ENCODE measurements at places on chromosomes 2 and 18.

GRCh38 chr18:62781893-62782292 is 66.6 kb downstream of the PHLPP1 start:
- DNase-seq = no peak

DNA sequence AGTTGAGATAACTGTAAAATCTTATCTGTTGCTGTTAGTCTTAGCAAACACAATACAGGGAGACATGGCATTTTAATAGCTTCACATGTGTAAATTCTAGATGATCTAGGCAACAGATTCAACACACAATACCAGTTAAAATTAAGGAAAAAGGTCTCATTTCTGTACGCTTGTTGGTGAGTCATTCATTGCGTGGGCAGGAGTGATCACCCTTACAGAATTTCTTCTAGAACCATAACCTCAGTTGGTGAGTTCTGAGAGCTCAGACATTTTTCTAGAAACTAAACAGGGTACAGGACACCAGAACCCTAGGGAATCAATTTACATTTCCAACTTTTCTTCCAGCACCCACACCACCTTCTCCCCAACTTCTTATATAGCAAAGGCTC is 81.9 kb downstream of the SLC8A1 start:
- no peak for DNase-seq

DNA sequence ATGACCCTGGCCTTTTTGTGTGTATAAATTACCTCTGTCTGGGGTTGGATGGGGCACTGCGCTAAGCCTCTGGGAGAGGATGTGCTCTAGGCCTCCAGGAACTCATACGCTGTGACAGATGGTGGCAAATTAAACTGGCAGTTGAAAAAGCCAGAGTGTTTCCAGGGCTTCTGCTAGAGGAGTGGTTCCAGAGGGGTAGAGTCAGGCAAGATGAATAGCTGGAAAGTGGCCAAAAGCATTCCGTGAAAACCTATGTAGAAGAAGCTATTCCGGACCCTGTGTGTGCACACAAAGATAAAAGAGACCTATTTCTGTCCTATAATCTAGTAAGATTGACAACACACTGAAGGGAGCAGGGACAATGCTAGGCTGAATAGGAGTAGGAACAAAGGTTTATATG is 84.8 kb downstream of the ACTR3 start:
- no peak for DNase-seq

DNA sequence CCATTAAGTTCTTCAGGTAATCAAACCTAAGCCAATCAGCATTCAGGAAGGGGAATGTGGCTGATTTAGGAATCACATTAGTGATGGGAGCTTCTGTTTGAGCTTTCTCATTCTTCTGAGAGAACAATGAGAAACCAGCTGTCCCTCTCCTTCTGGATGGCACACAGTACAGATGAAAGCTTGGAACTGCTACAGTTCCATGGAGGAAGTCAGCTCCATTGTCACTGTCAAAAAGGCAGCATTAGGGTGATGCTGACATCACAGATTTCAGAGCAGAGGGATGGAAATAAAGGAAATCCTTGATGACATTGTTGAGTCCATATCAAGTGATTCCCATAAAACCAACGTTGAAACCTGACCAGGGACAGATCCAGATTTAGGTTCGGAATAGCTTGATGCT is 36.1 kb upstream of the ACYP2 start:
- no peak for DNase-seq

GRCh38 chr2:236143811-236144210 is 24.4 kb downstream of the GBX2 start:
- DNase-seq = no peak

- no peak for DNase-seq
Measured at GRCh38 chr2:154331784-154332183, 366.7 kb upstream of the KCNJ3 start.

- DNase-seq = no peak
Measured at GRCh38 chr18:58169472-58169871, 125.4 kb downstream of the NEDD4L start.

DNA sequence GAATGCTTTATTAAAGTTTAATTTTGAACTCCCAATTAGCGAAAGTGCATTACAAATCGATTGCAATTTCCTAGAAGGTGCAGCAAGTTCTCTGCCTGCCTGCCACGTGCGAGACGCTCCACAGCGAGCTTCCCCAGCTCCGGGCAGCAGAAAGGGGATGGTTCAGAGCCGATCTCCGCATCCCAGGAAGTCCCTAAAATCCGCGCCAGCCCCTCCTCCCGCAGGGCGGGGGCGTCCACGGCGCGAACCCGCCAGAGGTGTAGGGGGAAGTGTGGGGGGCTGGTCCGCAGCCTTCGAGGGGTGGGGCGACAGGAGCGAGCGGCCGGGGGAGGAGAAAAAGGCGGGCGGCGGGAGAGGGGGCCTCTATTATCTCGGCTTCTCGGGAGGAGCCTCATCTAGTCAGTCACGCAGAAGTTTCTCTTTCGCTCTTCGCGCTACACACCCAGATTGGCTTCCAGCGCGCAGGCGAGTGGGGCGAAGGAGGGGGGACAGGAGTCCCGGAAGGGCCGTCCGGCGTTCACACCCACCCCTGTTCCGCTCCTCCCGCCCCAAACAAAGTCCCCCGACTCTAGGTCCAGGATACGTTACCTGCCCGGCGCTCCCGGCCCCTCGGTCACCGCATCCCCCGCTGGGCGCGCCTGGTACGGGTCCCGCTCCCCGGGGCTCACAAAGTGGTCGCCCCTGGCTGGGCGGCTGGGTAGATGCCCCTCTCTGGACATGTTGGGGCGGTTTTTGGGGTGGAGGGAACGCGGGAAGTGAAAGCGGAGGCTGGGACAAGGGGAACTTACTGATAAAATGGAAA is 9.1 kb upstream of the NR4A2 start:
- peak; percentile 96 for DNase-seq

DNA sequence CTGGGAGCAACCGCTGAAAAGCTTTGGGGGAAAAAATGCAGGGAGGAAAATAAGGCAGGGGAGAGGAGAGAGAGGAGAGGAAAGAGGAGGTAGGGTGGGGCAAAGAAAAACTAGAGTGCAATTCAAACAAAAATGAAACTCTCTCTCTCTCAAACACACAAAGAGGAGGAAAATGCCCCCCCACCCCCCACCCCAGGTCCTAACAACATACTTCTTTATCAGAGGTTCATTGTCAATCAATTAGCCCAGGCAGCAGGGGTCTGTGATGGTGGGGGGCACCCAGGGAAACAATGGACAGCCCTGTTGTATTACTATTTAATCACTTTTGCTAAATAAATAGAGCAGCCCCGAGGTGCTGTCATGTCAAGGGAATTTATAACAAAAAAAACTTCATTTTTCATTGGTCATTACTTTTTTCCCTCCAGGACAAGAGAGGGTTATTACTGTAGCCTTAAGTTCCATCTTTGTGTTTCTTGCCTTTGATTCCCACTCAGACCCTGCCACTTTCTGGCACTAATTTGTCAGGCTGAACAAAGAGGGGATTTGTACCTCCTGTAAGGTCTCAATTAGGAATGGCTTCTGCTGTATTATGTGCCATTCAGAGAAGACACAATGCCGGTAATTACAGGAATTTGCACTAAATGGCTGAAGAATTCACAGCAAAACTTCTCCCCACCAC is 55.0 kb downstream of the PLEKHM3 start:
- no peak for DNase-seq

DNA sequence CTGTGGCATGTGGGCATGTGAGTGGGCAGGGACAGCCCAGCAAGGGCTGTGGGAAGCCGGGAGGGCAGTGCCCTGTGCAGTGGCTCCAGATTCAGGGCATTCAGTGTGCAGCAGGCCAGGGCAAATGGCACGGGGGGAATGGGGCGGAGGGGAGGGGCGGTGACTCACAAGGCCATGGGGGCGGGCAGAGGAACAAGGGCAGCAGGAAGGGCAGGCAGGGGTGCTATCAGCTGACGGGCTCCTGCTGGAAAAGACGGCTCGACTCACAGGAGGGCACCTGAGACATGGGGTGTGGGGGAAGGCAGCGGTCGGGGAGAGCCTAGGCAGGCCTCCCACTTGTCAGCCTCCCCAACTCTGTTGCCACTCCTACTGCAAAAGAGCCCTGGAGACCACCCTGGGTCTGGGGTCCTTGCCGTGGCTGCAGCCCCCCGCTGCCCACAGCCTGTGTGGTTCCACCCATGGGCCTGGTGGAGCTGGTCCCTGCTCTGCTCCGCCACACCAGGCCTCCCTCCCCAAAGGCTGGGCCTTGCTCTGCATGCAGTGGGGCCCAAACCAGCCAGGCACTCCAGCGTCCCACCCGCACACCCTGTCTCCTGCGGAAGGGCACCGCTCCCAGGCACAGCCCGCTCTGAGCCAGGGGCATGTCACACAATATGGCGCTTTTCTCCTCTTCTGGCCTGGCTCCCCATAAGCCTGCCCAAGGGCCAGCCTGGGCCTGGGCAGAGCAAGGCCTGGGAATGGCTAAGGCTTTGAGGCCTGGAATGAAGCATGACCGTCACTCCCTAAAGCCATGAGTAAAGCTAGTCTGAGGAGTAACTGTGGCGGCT is 25.9 kb downstream of the HS6ST1 start:
- no peak for DNase-seq

- no peak for DNase-seq
Measured at GRCh38 chr2:173239644-173240043, 115.0 kb upstream of the CDCA7 start.

DNA sequence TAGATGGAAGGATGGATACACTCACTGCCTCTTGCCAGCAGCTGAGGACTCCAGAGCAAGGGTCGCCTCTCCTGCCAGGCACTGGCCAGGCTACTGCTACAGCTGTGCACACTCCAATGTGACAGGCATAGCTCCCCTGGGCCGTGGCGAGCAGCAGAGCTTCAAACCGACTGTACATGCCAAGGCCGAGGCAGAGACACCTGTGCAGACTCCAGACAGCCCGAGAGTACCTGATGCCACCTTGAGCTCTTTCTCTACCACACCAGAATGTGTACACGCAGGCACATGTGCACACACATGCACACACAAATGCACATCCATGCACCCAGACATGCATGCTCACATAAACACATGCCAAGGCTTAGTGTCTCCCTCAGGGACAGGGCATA is 508.3 kb upstream of the MYT1L start:
- no peak for DNase-seq

DNA sequence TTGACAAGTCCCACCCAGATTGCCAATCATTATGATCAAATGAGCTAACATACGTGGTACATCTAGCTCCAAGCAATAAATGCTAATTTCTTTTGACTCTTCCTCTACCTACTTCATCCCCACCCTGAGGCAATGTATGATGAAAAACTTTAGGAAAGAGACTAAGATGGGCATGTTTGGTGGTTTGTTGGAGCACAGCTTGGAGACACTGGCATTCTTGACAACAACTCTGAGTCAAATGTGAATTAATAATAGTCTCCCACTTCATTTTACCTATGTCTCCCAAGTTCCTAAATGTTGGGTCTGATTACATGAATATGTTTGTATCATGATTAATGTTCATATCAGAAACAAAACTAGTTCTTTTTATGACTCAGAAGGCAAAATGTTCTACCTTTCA is 36.6 kb downstream of the EXOC6B start:
- no peak for DNase-seq

- DNase-seq = no peak
Measured at GRCh38 chr2:7994397-7994951, 687.4 kb upstream of the ID2 start.

GRCh38 chr2:40093021-40093675 is 314.1 kb upstream of the THUMPD2 start:
- DNase-seq = no peak

DNA sequence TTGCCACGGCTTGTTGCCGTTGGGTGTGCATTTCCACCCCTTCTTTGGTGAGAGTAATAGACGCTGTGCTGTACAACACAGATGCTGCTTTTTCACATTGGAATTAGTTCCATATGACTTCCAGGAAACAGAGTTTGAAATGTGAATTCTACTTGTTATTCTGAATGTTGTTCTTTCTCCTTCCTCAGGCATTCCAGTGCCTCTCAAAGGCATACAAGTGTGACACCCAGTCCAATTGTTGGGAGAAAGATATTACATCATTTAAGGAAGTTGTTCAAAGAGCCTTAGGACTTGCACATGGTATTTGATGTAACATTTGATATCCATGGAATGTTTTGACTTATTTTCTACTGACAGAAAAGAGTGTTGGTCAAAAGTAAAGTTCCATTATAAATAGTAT is 134.4 kb upstream of the LTBP1 start:
- no peak for DNase-seq

- no peak for DNase-seq
Measured at GRCh38 chr2:159562248-159562647, 54.1 kb downstream of the BAZ2B start.

DNA sequence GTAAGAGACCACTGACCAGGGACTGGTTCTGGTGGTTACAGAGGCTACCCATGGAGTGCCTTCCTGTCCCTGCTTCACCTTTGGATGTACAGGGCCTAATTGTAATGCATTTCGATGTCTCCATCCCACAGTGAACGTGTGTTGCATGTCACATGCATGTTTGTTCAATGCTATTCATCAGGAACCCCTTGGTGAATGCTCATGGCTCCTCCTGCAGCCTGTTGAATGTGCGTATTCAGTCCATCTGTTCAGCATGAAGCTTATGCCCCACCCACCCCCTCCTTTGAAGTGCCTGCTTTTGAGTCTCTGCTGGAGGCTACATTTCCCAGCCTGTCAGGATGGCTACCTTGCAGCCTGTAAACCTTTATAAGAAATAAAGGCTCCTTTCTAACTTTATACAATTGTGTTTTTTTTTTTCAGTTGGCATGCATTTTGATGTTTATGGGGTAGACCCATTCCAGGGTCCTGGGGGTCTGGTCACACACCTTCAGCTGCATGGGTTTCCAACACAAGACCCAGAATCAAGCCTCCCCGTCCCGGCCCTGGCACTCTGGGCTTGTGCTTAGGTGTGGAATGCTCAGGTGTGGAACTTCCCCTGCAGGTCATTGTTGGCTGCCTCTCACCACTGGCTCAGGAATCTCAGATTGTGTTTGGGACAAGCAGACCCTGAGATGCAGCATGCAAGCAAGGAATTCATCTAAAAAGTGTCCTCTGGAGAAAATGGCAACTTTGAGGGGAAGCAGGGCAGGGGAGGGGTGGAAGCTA is 238.8 kb upstream of the HDAC4 start:
- DNase-seq = no peak

GRCh38 chr18:47262301-47263149 is 11.1 kb upstream of the SKOR2 start:
- DNase-seq = no peak

GRCh38 chr2:37881397-37881796 is 43.7 kb upstream of the RMDN2 start:
- DNase-seq = no peak

DNA sequence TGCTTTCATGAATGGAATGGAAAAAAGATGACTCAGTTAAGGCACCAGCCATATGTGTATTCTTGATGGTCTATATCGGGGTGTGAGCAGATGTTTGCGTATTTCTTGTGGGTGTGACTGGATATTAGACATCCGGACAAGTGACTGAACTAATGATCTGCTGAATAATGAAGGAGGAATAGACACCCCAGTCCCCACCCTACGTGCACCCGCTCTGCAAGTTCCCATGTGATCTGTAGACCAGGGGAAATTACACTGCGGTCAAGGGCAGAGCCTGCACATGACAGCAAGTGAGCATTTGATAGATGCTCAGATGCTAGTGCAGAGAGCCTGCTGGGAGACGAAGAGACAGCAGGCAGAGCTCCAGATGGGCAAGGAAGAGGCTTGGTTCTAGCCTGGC is 12.4 kb upstream of the PRLH start:
- DNase-seq = no peak

GRCh38 chr2:223357076-223357475 is 245.1 kb downstream of the SCG2 start:
- DNase-seq = no peak

- no peak for DNase-seq
Measured at GRCh38 chr2:123153041-123153440, 872.0 kb upstream of the CNTNAP5 start.

GRCh38 chr2:229993236-229993635 is 70.9 kb downstream of the FBXO36 start:
- no peak for DNase-seq

GRCh38 chr2:150012986-150013385 is 425.4 kb upstream of the MMADHC start:
- DNase-seq = peak; percentile 74

All from right hindlimb (tissue), 1 donor.